ENCODE measurements at places on chromosomes 12 and 14.

DNA sequence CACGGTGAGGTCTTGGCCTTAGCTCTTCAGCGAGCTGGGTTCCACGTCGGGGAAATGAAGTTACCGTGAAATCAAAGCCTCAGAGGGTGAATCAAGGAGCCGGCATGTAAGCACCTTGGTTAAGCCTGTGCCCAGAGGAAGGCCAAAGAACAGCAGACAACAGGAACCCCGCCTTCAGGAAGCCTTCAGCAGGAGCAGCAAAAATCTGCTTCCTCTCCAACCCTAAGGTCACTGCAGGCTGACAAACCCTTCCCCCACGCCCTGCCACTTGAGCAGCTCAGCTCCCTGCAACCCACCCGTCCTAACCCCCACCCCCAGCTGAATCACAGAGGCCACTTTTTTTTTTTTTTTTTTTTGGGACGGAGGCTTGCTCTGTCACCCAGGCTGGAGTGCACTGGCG lies 72.9 kb upstream of the LTA4H start:
- peak; percentile 8 for DNase-seq

GRCh38 chr12:108842361-108842760 lies 15.0 kb downstream of the SSH1 start:
- no peak for DNase-seq

- DNase-seq: no peak
Observed at GRCh38 chr12:27572486-27573255, 48.7 kb downstream of the PPFIBP1 start.

GRCh38 chr12:130560321-130560720 lies 155.8 kb downstream of the RIMBP2 start:
- DNase-seq: no peak

DNA sequence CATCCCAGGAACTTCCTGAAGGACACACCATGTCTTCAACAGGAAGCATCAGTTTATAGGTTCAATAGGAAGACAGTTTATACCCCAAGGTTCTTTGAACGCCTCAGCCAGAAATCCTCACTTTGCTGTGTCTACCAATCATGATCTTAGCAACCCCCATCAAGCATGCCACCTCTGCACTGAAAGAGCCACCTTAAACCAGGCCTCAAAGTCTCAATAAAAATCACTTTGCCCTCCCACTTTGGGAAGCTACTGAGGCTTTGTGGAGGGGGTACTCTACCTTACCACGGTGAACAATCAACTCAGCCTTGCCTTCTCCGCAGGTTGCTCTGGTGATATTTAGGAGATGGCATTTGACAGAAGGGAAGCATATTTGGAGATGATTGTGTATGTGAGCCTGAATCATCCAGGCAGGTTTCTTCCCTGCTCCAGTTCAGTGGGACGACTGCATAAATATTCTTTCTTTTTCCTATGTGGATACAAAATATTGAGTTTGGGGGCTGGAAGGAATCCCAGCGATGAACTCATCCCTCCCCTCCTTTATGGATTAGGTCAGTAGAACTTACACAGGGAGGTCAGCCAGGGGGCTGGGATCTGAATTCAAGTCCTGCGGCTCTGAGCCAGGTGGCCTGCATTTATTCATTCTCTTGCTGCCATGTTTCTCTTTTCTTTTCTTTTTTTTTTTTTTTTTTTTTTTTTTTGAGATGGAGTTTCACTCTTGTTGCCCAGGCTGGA lies 42.8 kb upstream of the VASH1 start:
- DNase-seq: no peak

- DNase-seq: no peak
Observed at GRCh38 chr12:4910502-4911315, 1.0 kb downstream of the KCNA1 start.

- no peak for DNase-seq
Observed at GRCh38 chr12:71686658-71687025, 760 bp downstream of the TMEM19 start.

- DNase-seq: peak; percentile 94
Observed at GRCh38 chr14:103378038-103378854, 7.0 kb upstream of the MARK3 start.

- no peak for DNase-seq
Observed at GRCh38 chr14:70019695-70020094, 140.5 kb downstream of the SMOC1 start.

DNA sequence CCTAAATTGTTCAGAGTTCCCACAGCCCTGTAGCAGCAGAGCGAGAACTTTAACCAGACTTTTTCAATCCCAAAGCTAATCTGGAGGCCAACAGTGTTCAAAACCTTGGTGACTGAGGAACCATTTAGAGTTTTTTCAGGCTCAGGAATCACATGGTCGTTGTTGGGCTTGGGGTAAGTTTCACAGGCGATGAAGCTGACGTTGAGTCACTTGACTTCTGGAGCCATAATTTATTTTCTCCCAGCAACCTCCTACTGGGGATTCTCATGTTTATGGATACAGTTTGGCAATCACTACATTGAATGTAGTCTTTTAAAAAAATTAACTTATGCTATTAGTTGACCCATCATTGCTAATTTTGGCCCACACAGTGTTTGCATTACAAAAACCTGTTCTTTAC lies 34.5 kb downstream of the SSPN start:
- no peak for DNase-seq

DNA sequence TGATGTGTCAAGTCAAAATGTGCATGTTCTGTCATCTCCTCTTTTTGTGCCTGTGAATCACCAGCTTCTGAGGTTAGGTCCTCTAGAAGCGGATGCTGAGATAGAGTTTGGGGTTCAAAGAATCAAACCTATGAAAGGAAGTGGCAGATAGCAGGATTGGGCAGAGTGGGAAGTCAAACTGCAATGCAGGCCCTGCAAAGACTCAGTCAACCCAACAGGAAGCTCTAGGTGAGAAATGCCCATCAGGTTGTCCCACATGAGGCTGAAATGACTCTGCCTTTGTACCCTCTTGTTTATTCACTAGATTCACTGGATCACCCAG lies 4.5 kb upstream of the MIA2 start:
- DNase-seq: no peak

DNA sequence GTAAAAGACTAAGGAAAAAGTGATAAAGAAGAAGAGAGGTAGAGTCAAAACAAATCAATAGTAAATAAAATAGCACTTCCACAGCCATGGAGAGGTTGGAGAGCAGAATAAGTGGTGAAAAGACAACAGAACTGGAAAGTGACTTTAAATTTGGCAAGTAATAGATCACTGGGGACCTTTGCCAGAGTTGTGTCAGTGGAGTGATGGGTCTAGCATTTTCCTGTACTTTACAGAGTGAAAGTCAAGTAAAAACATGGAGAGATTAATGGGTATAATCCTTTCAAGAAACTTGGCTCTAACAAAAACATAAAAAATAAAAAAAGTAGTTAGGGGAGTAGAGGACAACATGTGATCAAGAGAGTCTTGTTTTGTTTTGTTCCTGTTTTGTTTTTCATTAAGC lies 502.2 kb upstream of the RPL10L start:
- DNase-seq: no peak

GRCh38 chr14:20278414-20278813 lies 27.3 kb downstream of the TTC5 start:
- no peak for DNase-seq

GRCh38 chr14:105091517-105092170 lies 26.4 kb upstream of the GPR132 start:
- no peak for DNase-seq

- no peak for DNase-seq
Observed at GRCh38 chr12:70487440-70487839, 121.3 kb downstream of the KCNMB4 start.

GRCh38 chr12:32997471-32997870 lies 100.9 kb upstream of the PKP2 start:
- no peak for DNase-seq

DNA sequence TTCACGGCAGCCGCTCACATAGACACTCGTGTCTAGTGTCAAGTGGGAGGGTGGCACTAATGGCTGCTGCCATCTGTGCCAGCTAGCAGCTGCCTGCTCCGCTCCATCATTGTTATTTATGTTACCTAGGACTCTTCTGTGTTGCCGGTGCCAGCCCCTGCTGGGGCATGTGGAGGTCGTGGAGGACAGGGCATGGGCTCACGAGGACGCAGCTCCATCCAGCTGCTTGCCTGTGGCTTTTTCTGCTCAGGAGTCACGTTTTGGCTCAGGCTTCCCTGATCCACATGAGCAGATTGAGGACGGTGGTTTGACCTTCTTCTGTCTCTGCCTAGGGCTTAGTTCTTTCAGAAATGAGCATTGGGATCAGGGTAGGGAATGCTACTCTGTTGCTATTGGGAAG lies 31.2 kb downstream of the TPCN1 start:
- no peak for DNase-seq

- no peak for DNase-seq
Observed at GRCh38 chr12:75917715-75918114, 113.9 kb downstream of the PHLDA1 start.

GRCh38 chr12:41013881-41014642 lies 174.1 kb upstream of the PDZRN4 start:
- DNase-seq: no peak

DNA sequence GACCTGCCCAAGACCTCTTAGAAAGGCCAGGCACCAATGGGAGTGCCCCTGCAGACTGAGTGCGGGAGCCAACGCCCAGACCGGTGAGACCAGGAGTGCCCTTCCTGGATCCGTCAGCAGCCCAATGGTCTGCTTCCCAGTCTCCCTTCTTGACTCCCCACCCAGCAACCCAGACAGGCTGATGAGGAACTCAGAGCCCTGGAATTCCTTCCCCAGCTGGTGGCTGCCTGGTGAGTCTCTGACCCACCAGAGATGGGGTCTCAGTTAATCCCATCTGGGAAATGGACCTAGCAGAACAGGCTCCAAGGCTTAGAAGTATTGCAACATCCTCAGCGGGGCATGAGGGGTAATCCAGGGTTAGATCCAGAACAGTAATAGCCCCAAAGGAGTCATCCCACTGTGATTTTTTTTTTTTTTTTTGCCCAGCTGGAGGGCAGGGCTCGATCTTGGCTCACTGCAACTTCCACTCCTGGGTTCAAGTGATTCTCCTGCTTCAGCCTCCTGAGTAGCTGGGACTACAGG lies 1.5 kb upstream of the RASAL1 start:
- no peak for DNase-seq

DNA sequence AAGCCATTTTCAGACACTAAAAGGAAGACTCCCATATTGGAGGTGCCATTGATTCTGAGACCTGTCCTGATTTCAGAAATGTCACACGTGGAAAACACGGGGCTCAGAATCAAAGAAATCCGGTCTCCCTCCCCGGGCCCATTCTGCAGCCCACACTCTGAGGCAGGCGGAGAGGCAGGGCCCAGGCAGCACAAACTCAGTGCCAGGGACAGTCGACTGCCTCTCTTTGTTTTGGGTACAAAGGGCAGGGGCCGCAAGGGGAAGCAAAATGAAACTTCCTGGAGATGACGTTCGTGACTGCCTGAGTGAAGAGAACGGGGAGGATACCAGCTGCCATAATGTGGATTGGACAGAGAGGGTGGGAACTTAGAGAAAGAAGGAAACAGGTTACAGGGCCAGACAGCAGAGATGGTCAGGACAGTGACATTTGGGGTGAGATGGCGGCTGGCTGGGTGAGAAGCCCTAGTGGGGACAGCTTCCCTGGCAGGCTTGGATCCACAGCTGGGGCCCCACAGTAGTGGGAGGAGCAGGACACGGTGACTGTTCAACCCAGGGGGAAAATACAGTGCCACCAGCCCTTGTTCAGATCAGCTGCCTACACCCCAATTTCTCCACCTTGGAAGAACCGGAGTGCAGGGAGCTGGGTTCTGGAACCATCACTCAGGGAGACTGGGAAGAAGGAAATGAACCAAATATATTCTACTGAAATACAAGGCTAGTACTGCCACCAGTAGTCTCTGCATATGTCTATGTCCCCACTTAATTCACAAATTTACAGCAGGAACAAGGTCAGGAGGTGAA lies 8.1 kb downstream of the GAPDH start:
- DNase-seq: no peak

DNA sequence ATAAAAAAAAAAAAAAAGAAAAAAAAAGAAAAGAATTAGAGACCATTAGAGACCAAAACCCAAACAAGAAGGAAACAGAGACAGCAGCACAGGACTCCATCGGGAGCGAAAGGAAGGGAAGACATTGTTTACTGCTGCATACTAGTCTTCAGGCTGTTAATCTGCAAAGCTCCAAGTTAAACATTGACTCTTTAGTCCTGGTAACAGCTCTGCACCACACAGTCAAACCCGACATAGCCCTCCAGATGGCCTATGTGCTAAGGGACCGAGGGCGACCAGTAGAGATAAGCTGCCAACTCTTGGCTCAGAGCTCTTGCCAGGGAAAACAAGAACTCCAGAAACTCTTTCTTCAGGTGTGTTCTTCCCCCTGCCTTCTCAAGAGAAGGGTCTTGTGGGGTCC lies 7.8 kb downstream of the P2RX4 start:
- peak; percentile 5 for DNase-seq

DNA sequence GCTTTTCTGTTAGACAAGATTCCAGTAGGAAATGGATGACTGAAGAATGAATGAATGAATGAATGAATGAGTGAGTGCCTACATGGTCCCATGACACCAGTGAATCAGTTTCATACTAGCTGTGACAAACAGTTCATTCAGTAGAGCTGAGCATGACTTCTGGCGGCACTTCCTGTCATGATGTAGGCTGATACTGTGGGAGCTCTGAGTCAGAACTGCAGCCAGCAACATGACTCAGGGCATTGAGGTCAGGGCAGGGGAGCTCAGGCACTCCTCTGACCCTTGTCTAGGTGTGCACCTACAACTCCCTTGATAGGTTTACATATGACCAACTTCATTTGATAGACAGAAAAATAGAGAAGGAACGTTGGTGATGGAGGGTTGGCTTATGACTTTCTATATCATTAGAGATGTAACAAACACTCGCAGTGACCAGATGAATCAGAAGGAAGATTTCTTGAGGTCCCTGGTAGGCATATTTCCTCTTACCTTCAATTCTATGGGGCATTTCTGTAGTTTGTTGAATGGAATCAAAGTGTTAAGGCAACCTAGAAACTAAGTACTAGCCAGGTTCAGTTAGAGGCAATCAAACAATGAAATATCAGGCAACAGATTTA lies 139.3 kb upstream of the ARHGAP5 start:
- DNase-seq: peak; percentile 79

DNA sequence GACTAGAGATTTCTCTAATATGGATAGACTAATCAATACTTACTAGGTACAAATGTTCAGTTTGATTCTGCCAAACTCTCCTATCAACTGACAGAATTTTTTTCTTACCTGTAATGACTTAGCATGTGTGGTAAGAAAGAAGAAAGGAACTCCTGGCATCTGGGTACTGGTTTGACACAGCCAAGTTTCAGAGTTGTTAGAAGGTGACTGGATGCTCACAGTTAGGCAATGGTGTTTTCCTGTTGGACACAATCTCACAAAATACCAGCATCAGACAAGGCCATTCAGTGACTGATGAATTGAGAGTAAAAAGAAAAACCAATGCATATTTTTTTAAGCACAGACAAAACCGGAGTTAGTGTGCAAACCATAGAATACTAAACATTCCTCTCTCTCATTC lies 4.2 kb downstream of the MUCL1 start:
- DNase-seq: no peak

Data from K562 (cell line).